Bone marrow (tissue), 2 donors: ENCODE measurements at places on chromosomes 2 and 18.

DNA sequence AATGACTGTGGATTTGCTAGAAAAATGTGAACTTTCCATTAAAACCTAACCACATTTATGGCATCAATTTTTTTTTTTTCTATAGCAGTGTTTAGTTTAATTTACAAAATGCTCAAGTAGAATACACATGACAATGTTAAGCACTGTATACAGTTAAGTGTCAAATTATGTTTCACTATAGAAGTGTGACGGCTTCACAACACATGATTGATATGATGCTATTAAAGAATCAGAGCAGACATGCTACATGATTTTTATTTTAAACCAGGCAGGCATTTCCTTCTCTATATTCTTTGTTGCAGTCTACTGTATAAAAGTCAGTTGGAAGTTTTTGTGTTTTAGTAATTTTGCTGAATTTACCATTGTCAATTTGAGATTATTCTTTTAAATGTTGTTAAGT is 43.6 kb downstream of the PROKR1 start:
- no peak for DNase-seq

DNA sequence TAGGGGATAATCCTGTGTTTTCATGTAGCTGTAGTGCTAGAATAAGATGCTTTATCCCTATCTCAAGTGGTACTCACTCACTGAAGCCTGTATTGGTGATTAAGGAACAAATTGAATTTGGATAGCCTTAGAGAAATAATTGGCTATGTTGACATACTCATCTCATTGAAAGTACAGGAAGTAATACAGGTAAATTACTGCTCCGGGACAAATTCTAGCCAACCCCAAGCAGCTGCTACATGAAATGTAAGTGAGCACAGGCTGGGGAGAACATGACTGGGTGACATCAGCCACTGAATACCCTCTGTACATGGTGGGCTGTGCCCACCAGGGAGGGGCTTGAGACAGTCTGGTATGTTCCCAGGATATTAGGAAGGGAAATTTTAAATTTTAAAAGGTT is 188.4 kb upstream of the RASGRP3 start:
- DNase-seq, result no peak

GRCh38 chr2:128625963-128626759 is 307.5 kb upstream of the HS6ST1 start:
- DNase-seq, result no peak

DNA sequence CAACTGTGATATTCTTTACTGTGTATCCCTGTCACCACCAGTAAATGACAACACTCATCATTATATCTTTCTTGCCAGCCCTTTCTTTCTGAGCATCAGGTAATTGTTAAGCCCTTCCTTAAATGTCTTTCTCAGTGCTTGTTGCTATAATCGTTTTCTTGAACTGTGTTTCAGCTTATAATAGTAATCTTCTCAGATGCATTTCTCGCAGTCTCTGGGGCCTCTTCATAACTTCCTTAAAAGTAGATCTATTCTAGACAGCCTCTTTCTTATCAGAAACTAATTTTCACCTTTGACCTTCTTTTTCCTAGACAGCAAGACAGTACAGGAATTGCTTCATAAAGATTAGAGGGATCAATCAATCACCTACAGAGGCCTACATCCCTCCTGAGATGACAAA is 648.1 kb downstream of the CPS1 start:
- DNase-seq, result no peak

- no peak for DNase-seq
Observed at GRCh38 chr2:239688840-239689239, 288.0 kb upstream of the HDAC4 start.
